ENCODE measurements at places on chromosomes 16 and 17. TPM values are rescaled to one million over a fixed set of nuclear protein-coding genes. Genes with fewer than 3 reads are reported as not detected.

DNA sequence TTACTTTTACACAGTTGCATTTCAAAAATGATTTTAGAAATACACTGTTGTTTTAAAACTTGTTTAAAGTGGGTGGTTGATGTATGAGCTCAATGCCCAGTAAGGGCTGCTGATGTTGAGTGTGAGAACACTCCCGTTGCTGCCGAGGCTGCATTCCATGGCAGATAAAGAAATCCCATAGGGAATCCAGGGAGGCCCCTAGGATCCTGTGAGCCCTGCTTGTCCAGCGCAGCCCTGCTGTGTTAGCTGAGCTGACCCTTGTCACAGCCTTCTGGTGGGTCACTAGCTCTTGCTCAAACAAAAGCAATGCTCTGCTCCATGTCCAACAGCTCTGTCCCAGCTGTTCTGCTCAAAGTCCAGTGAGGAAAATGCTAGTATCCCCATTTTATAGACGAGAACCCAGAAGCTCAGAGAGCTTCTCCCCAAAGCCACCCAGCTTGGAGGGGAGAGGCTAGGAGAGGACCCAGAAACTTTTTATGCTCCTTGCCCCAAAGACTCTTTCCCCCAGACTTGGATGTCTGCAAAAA is 18.6 kb upstream of the COL1A1 start:
- DNase-seq = peak; percentile 56

DNA sequence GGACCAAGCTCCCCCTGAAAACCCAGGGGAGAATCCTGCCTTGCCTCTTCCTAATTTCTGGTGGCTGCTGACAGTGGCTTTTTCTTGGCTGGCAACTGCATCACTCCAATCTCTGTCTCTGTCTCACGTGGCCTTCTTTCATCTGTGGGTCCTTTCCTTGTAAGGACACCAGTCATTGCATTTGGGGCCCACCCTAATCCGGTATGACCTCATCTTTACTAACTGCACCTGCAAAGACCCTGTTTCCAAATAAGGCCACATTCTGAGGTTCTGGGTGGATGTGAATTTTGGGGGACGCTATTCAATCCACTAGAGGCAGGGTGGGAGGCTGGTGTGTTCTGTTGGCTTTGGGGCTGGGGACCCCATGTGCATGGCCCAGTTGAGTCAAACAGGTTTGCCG is 11.0 kb downstream of the SLC12A3 start:
- DNase-seq = no peak

DNA sequence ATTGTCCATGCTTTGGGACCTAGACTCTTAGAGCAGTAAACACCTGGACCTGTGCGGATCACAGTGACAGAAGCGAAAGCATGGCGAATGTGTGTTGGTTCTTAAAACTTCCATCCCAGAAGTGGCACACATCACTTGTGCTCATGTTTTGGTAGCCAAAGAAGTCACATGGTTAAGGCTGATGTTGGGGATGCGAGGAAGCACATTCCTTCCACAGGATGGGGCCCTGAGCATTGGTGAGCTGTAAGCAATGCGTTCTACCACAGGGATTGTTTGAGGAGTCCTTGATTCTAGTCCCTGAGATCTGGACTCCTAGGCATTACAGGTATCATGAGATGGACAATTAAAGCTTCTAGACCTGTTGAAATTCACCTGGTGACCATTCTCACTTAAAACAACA is 375.9 kb downstream of the UTP18 start:
- DNase-seq = no peak

- peak; percentile 89 for DNase-seq
These were observed 60.4 kb downstream of the NOG start for GRCh38 chr17:56653877-56654276.

GRCh38 chr16:85541980-85542900 is 70.9 kb upstream of the GSE1 start:
- no peak for DNase-seq

GRCh38 chr16:55398762-55399161 is 74.8 kb downstream of the IRX6 start:
- DNase-seq = no peak

MYL4 gene
- not detected for total RNA-seq

DNA sequence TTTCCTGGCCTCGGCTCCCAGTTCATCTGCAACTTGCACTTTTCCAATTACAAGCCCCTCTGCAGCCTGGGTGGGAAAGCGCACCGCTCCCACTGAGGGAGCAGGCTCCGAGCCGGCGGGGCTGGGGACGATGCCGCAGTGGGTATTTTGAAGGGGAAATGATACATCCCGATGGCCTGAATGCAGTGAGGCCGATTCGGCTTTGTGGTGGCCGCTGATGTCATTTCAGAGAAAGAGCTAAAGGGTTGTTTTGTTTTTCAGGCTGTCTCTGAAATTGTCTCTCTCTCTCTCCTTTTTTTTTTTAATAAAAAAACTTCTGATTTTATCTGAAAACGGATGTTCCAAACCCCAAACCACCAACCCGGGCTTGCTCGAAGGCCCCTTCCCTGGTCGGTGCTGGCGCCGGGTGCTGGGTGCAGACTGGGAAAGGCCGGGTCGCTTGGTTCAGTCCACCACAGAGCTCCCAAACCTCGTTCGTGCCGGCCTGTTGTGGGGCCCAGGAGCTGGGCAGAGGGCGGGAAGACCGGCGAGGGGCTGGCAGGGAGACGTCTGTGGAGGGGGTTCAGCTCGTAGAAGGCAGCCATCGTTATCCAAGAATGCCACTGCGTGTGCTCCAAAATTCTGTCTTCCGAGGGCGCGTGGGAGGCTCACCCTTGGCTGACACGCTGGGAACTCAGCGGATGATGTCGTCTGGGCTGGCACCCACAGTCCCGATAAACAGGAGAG is 102.8 kb downstream of the FOXL1 start:
- peak; percentile 45 for DNase-seq

DNA sequence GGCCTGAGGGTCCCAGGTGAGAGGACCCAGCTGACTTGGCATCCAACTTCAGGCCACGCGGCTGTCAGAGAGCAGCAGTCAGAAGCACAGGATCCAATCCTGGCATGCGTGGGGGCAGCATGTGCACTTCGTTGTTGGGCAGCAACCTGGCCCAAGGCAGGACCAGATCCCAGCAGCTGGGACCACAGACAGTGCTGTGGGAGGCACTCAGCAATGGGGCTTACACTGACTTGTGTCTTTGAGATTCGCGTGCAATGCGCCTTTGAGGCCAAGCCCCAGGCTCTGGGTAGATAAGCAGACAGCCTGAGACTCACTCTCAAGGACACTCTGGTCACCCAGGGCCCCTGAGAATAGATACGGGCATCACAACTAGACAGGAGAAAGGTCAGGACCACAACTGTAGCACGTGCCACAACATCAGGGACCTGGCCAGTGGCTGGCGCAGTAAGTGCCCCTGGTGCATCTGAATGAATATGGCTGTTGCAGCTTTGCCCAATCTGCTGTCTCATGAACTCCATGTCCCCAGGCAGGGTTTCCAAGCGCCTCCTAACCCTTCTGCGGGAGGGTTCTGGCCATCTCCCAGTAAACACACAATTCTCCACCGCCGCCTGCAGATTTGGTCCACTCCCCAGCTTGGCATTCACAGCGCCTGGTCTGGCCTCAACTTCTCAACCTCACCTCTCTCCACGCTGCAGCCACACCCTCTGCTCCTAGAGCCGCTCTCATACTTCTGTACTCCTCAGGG is 3.2 kb downstream of the PAM16 start:
- no peak for DNase-seq

DNA sequence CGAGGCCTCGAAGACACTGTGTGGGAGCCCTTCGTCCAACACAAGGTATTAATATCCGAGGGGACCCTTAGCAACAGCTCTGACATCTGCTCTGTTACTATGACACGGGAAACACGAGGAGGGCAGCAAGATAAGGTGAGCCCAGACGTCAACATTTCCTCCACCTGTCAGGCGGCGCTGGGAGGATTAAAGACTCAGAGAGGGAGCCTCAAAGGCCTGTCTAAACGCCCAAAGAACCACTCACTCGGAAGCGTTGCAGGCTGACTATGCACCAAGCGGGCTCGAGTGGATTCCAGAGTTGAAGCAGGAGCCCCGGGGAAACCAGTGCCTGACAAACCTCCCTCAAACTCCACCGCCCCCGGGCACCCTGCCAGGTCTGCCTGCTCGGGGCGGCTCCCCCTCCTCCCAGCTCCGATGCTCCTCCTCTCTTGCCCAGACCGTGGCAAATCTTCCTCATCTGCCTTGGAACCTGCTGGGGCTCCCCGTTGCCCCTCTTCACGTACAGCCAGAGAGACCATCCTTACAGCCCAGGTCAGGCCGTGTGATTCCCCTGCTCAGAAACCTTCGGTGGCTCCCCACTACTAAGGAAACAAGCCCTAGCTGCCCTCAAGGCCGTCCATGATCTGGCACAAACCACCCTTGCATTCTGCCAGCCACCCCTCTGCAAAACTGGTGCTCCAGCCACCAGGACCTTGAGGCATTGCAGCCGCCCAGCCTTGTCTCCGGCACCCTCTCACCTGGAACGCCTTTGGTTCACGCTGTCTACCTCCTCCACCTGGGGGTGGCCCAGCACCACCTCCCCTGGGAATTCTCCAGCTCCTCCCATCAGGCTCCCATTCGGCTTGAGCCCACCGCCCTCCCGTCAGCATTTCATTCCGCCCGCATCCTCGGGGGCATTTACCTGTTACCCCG is 16.2 kb downstream of the RPH3AL start:
- no peak for DNase-seq

- peak; percentile 81 for DNase-seq
These were observed 1.5 kb upstream of the SREBF1 start for GRCh38 chr17:17837966-17838962.

DNA sequence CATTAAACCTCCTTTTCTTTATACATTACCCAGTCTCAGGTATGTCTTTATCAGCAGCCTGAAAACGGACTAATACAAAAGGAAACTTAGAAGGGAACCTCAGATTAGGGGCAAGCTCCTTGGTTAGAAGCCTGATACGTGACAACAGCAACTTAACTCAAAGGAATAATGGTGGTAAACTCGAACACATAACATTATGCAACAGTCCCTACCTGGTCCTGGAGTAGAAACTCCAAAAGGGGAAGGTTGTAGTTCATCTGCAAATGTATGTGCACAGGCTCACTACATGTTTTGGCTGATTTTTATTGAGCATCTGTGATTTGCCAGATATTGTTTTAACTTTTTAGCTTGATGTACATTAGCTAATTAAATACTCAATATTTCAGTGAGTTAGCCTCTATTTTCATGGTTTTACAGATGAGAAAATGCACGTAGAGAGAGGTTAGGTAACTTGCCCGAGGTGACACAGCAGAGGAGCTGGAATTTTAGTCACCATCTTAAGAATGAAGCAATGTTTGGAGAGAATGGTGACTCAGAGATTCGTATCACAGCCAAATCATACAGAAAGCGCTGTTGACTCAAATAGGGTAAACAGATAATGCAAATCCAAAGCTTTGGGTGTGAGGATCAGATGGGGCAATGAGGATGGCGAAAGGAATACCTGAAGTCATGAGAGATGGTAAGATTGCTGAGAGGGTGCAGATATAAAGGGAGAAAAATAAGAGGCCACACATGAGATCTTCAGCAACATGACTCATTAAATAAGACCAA is 194.9 kb upstream of the RBFOX1 start:
- no peak for DNase-seq

C17orf113 gene
- not detected for total RNA-seq

MYL11 gene
- total RNA-seq = not detected

CCL13 gene
- total RNA-seq = not detected

DNA sequence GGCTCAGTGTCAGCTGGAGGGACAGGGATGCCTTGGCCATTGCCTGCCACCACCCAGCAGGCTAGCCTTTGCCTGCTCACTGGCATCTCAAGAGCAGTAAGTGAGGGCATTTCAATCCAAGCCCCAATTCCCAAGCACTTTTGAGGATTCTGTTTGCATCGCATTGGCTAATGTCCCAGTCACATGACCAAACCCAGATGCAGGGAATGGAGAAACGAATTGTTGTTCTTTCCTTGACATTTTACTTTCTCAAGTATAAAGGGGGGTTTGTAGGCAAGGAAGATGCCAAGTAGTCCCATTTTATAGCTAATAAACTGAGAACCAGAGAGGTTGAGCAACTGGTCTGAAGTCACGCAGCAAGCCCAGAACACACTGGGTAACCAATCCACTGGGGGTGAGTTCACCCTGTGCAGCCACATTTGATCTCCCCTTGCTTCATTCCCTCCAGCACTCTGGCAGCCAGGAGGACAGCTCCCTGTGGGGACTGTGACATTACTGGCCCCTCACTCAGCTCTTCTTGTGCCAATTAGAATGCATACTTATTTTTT is 193.8 kb upstream of the CACNG3 start:
- DNase-seq = no peak

GRCh38 chr16:1194665-1195392 is 30.2 kb downstream of the TPSG1 start:
- no peak for DNase-seq

DNA sequence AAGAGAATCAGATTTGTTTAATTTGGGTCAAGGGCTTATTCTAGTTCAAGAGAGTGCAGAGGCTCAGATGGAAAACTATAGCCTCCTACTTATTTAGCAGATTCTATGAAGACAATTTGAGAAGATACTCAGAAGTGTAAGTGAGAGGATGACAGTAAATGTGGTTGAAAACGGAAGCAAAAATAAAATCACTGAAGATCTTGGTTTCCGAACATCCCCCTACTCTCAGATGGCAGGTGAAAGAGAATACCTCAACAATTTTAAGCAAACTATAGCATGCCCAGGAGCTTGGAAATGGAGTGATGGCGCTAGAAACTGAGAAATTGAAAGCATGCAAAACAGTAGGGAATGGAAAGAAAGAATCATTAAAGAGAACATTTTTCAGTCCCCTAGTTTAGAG is 705.5 kb upstream of the CDH8 start:
- no peak for DNase-seq

DNA sequence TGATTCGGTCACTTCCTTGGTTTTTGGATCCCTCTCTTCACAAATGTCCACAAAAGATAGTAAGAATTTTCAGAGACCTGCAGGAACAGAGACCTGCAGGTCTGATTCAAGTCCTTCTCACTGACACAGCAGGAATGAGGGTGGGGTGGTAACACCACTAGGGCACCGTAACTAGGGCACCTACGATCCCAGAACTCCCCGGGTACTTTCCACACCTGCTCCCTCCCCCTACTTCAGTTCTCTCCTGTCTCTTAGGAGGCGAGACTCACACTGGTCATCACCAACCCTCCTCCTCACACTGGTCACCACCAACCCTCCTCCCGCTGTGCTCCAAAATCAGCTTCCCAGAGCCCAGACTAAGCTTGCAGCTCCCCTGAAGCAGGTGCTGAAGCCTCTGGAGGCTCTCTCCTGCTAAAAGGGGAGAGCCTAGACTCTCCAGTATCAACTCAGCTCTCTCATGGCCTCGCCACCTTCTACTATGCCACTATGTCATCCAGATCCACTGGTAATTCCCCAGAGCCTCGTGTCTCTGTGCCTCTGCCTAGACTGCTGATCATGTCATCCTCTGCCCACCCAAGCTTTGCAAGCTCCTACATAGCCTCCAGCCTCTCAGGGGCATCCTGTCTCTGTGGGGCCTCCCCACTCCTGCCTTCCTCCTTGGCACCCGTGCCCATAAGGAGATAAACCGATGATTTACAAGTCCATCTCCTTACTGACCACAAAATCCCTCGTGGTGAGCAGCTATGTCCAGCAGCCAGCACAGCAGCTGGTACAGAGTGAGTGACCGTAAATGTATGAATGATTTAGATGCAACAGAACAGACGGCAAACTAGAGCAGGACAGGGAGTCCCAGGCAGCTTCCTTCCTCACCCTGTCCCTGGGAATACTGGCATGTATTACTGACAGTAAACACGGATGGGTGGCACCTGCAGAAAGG is 63.4 kb upstream of the GSG1L start:
- no peak for DNase-seq

GRCh38 chr17:39517224-39517623 is 55.9 kb downstream of the CDK12 start:
- peak; percentile 85 for DNase-seq

SLC6A2 gene
- 7.4 TPM for total RNA-seq

BIRC5 gene
- 174 TPM for total RNA-seq

CEMP1 gene
- not detected for total RNA-seq

Measured in A172 (cell line).